ENCODE measurements at places on chromosomes 5 and 9.

DNA sequence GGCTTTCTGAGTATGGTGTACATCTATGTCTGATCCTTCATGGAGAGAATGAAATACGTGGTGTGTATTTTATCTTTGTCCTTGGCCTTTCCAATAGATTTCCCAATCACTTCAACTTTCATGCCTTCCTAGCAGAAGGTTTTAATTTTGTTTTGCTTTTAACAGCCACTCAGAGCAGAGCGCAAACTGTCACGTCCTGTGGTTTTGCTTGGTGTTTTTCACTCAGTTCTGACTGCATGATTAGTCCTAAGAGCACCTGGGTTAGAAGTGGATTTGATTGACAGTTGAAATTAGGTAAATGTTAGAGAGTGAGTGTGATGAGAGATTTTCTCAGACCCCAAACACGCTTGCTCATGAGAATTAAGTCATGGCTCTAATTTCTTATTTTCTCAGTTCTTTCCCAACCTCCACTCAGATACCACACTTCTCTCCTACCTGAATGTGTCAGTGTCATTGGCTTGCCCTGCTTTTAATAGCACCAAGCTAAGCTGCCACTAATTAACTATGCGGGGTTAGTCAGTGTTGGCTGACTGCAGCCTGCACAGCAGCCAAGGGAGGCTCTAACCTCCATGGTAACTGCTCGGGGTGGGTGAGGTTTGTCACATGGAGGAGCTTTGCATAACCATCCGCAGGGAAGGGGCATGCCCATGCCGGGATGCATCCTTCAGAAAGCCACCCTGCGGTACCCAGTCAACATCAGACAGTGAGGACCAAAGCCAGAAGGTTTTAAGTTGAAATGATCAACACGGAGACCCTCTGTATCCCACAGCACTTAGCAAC, 173.4 kb downstream of the NR3C1 start:
- no peak for DNase-seq

DNA sequence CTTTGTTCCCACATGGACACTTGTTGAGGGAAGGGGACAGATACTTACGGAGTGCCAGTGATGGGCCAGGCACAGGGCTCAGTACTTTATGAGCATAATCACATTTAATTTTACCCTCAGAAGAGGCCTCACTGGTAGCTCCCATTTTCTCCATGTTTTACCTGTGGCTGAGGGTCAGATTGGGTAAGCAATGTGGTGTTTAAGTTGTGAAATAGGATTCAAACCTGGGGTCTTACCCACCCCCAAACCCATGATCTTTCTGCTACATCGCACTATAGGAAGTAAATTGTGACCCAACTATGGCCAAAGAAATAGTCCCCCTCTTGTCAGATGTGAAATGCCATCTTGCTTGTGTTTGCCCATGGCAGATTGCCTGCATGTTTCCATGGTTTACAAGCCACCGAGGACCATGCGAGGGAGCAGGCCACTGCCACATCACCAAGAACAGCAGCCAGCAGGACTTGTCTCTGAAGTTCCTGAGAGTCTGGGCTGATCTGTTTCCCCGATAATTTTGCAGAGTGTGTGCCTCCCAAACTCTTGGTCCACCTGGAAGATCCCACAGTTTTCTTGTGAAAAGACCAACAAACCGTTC, 95.4 kb downstream of the MACROH2A1 start:
- no peak for DNase-seq

DNA sequence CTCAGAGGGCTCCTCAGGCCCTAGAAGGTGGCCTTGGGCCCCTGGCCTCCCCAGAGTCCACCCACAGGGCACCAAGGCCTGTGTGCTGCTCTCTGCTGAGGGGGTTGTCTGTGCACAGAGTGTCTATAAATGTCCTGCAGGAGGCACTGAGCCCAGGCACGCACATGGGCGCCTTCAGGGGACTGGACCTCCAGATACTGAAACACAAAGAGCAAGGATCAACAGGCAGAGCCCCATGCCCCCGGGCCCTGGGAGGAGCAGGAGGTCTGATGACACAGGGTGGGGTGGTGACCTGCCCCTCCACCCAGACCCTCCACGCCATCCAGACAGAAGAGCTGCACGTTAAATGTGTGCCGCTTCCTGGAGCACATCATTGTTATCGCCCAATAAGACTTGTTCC, 64.6 kb upstream of the SIMC1 start:
- DNase-seq = no peak

GRCh38 chr9:134641173-134641989, at the start of gene COL5A1:
Gene COL5A1 (plus strand): TSS chr9:134641803. CDS start chr9:134642188, 385 bp downstream.
- peak; percentile 89 for DNase-seq

DNA sequence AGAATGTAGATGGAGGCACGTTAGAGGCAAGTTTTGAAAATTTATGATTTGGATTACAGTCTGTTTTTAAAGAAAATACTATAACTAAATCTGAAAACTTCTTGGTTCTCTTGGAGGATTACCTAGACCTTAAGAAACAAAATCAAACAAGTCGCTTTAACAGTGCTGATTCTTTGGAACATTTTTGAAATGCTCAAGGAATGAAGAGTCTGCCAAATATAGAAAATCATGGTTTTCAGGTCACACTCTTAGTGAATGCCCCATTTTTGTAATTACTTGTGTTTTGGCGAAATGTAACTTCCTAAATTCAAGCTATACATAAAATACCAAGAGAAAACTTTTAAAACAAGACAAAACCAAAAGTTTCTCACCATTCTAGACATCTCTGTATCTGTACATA, 93.2 kb downstream of the EQTN start:
- DNase-seq = no peak

GRCh38 chr5:38468202-38468673, 88.2 kb downstream of the LIFR start:
- no peak for DNase-seq

DNA sequence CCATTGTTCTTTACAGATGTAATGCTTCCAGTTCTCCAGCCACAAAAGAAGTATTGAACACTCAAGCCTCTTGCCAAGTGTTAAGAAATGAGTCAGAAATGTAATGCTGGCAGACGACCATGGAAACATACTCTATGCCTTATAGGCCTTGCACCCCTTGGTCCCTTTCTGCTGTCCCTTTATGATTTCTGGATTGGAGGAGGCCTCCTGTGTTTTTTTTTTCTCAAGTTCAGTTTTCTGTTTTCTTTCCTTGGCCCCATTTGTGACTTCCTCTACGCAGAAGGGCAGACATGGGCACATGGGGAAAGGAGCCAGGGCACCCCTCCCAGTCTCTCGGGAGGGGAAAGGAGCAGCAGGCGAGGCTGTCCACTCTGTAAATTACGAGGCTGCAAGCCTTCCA, 53.4 kb downstream of the SNX18 start:
- no peak for DNase-seq

DNA sequence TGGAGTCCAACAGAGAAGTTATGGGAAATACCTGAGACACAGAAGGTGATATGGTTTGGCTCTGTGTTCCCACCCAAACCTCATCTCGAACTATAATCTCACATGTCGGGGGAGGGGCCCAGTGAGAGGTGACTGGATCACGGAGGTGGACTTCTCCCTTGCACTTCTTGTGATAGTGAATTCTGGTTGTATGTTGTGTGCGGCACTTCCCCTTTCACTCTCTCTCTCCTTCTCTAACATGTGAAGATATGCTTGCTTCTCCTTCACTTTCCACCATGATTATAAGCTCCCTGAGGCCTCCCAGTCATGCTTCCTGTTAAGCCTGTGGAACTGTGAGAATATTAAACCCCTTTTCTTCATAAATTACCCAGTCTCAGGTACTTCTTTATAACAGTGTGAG, 96.1 kb downstream of the TMEM232 start:
- DNase-seq = no peak

DNA sequence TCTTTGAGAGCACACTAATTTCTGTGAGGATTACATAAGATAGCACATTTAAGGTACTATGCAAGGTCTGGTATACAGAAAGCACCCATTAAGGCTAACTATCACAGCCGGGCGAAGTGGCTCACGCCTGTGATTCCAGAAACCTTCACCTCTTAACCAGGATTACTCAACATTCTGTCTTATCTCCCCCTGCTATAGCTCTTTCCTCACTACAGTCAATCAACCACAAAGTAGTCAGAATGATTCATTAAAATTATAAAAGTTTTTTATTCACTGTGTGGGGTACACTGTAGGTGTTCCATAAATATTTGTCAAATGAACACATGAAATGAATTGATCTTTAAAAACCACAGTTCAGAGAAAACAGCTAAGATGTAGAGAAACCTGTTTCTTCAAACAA, 48.7 kb downstream of the CHD1 start:
- DNase-seq = no peak

DNA sequence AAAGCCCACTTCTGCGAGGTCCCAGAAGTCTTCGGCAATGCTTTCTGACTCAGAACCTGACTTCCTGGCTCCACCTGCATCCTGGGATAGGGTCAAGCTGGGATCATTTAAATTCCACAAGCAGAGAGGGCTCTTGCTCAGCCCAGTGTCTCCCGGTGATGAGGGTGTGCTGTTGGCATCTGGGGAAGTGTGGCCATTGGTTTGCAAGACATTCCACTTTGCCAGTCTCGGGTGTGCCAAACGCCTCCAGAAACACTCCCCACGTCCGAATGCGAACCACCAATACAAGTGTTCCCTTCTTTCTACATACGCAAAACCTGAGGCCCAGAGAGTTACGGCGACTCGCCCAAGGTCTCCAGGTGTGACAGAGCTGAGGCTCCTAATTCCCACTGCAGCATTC, 43.1 kb upstream of the FCN2 start:
- DNase-seq = no peak

DNA sequence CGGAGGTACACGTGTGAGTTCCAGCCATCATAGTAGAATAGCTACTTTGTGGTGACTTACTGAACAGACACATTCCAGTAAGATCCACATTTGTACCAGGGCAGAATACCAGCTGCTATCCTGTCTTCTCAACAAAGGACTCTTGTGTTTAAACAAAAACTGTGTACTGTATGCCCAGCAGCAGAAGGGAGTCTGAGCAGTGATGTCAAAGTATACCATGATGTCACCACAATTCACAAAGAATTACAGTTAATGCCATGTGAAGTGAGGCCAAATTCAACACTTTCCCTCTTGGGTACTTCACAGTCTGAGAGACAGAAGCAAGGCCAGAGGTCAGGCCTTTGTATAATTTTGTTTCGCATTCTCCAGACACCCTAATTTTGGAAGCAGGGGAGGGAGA, 137.0 kb downstream of the ADAMTSL1 start:
- no peak for DNase-seq

DNA sequence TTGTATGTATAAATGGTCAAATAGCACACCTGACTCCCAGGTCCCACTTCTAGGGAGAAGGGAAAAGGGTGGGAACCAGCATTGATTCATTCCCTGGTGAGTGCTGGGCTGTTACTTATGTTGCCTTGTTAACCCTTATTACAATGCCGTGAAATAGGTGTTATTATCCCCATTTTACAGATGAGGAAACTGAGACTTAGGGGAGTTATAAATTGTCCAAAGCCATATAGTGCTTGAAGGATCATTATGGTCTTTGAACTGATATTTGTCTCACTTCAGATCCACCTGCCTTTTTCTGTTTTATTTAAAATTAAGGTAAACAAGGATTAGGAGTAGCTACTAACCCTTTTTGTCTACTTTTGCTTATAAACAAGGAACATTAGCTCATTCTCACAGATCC, 16.5 kb downstream of the TMEM268 start:
- no peak for DNase-seq

GRCh38 chr9:131308906-131309529, 19.5 kb downstream of the PLPP7 start:
- DNase-seq = no peak

DNA sequence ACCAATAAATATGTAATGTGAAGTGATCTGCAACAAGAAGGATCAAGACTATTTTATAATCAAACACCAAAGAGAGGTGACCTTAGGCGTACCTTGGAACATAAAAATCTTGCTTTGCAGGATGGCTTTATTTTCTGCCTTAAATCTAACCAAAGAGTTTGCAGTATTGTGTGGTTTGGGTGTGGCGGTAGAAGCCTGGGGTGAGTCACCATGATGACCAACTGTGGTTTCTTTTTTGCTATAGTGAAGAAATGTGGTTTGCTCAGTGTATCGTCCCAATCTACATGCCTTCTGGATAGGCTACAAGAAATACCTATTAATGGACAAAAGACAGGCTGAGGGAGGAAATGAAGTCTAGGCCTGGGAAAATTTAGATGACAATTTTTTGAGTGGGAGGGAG, 5.1 kb upstream of the CAST start:
- DNase-seq = no peak

DNA sequence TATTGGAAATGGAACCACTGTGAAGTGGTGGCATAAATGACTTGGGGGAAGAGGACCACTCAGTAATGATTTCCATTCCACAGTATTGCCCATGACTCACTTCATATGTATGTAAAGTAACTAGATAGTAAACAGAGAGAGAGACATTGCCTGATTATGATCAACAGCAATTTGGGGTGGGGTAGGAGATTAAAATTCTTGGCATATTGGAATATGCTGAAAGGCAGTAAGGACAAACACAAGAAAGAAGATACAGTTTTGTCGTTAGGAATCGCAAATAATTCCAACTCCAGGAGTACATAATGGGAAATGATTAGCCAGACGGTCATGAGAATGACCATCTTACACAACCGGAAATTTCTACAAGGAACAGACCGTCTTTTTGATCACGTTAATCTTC, 1.5 kb upstream of the HMGCS1 start:
- no peak for DNase-seq

GRCh38 chr9:18710065-18710464, 236.1 kb downstream of the ADAMTSL1 start:
- DNase-seq = no peak

DNA sequence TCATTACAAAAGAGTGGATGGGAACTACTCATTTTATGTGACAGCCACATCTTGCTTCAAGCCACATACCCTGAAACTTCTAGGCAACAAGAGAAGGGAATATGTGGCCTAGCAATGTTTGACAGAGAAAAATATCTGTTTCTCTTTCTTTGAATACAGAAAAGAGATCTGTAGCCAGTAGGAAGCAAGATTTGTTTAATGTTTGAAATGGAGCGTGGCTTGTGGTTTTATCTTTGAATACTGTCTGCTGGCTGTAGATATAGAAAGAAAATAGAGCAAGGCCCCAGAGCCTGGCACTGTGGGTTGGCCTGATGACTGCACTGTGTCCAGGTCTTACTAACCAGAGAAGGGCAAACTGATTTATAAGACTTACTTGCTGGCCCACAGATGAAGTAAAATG, 133.8 kb downstream of the ARHGEF28 start:
- no peak for DNase-seq

GRCh38 chr5:178389026-178389729, 156.6 kb upstream of the PHYKPL start:
- no peak for DNase-seq

DNA sequence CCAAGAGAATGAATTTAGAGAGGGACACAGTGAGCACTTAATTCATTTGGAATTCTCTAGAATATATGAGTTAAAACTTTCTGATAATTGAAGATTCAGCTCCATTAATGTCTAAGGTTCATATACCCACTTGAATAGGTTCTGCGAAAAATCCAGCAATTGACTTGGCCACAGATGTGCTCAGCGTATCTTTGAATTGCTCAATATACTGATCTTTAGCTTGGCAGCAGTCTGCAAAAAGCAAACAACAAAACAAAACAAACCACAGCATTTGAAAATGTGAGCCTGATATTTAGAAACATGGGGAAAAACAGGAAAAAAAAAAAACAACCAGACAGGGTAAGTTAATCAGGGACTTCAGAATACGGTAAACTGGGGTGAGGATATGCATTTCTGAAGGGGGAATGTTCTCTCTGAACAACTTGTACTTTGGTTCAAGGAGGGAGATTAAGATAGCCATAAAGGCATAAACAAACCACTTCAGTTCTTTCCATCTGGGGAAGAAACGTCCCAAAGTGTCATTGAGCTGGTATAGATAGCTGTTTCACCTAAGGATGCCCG, 21.4 kb downstream of the AGXT2 start:
- DNase-seq = no peak
